ENCODE measurements at places on chromosomes 12 and 14.

- no peak for DNase-seq
Observed at GRCh38 chr12:30925607-30926242, 823 bp upstream of the TSPAN11 start.

DNA sequence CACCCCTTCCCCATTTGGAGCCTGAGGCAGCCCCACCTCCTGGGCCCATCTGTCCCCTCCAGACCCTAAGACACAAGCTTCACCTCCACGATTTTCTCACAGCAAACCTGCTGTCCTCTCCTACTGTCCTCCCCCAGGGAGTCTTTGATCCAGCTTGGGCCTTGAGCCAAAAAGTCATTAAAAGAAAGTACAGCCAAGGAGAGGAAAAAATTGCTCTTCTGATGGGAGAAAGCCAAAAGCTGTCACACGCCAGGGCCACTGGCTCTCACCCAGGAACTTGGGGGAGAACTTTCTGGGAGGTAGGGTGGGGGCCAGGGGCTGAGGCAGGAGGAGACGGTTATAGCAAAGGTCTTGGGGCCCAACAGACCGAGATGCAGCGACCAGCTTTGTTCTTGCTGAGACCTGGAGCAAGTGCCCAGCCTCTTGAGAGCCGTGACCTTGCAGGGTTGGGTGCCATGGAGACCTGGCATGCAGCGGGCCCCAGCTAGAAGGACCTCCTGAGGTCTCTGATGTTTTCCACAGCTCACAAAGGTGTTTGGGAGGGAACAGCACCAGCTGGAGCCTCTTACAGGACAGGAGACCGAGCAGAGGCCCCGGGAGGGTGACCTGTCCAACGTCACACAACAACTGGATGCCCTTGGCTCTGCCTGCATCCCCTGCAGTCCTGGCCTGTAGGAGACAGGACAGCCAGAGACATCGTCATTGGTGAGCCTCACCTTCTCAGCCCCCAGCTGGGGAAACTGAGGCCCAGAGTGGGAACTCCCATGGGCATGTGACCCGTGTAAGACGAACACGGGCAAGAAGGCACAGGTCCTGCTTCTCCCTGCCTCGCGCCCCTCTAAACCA, 124.5 kb downstream of the CALM1 start:
- DNase-seq: no peak

DNA sequence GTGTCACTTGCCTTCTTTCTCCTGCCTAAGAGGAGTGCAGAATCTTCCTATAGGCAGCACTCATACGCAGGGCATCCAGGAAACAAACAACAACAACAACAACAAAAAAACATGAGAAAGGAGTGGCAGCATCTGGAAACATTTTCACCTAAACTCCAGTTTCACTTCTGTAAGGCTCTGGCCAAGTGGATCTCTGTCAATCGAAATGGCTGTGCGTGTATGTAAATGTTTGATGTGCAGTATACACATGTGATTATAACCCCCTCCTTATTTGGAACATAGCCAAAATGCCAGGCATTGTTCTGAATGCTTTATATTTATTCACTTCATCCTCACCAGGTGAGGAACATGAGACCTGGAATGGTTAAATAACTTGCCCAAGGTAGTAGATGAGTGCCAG, 76.8 kb downstream of the COX16 start:
- DNase-seq: peak; percentile 48

DNA sequence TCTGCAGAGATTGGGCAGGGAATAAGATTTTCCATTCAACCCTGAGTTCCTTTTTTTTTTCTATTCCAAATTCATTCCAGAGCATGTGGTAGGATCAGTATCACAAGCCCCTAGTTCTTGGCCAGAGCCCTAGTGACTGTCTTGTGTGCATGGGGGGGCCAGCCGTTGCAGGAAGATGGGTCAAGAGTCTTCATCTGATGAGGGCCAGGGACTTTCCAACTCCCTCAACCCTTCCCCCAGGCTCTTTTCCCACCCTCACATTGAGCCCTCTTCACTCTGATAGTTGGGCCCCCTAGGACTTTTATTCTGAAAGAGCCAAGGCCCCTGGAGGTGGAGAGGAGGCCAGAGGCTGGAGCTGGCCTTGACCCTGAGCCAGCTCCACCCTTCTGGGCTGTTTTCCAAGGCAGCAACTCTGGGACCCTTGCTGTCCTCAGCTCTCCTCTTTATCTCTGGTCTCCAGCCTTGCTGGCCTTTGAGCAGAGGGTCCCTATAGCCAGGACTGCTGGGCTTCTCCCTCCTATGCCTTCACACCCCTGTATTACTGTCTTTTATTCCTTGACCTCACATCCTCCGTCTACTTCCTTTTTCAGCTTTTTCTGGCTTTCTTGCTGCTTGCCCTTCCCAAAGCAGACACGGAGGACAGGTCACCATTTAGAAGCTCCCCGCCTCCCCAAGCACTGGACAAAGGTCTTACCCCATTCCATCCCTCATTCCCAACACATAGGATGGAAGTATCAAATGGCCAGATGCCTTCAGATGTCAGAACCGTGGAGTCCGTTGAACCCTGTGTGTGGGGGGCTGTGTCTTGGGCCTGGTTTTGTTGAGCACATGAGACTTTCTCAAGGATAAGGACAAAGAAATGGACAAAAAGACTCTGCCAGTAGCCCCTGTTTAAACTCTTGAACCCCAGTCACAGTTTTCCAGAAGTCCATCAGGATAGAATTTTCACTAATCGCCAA, 5.6 kb downstream of the RBP5 start:
- DNase-seq: no peak

GRCh38 chr12:89923091-89923490, 214.5 kb upstream of the ATP2B1 start:
- no peak for DNase-seq

GRCh38 chr14:26500028-26500427, 97.8 kb downstream of the NOVA1 start:
- DNase-seq: no peak

GRCh38 chr12:130990034-130990433, 36.3 kb downstream of the ADGRD1 start:
- no peak for DNase-seq

- no peak for DNase-seq
Observed at GRCh38 chr14:75732888-75733287, 71.8 kb downstream of the TTLL5 start.

DNA sequence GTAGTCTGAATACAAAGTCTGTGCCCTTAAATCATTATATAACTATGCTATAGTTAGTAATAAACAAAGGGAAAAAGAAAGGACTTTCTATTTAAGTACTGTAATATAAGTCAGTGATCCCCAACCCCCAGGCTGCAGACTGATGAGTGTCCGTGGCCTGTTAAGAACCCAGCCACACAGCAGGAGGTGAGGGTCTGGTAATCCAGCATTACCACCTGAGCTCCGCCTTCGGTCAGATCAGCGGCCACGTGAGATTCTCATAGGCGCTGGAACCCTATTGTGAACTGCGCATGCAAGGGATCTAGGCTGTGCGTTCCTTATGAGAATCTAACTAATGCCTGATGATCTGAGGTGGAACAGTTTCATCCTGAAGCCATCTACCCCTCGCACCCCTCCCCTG, 15.7 kb downstream of the NFYB start:
- no peak for DNase-seq

GRCh38 chr14:20376071-20376588, 32.7 kb downstream of the PARP2 start:
- DNase-seq: no peak

DNA sequence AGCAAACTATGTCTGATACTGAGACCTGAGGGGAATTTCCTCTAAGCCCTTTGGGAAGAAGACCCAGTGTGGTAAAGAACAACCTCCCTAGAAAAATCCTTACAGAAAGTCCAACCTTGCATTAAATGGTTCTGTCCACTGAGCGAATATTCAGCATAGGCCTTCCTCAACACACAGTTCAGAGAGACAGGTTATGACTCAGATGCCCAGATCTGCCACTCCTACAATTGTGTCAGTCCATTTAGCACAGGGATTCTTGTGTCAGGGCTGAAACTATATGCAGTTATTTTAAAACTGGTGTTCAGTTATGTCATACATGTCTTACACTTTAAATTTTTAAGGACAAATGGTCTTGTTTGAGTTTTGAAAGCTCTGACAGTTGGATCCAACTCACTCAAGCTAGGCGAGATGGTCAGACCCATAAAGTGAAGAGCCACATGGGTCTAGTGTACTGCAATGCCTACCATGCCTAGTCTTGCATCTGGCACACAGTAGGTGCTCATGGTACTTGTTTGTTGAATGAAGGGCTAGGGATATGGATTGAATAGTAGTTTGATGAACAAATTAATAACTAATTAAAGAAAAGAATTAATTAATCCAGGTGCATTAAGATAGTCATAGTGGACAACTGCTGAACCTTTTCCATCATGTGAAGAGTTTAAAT, 207.5 kb upstream of the PWP1 start:
- no peak for DNase-seq

DNA sequence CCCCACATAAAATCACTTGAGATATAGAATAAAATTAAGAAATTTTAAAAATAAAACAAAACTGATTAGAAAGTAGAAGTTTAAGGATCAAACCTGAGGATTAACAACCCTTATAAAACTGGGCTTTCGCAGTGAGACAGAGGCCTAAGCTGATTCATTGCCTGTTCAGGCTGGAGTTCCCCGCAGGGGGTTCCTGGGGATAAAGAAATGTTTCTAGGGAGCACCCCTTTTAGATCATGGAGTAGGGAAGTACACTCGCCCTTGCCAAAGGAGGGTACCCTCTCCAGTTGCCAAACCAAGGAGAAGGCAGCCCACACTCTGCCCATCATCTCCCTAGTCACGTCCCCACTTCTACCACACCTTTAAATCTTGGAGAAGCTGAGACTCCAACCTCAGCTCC, 6.8 kb downstream of the GLIPR1 start:
- no peak for DNase-seq

- no peak for DNase-seq
Observed at GRCh38 chr12:29148911-29149690, at the start of gene FAR2. Gene FAR2, plus strand, starts transcription at chr12:29149278. Its CDS starts 121,172 bp downstream, at chr12:29270450.

DNA sequence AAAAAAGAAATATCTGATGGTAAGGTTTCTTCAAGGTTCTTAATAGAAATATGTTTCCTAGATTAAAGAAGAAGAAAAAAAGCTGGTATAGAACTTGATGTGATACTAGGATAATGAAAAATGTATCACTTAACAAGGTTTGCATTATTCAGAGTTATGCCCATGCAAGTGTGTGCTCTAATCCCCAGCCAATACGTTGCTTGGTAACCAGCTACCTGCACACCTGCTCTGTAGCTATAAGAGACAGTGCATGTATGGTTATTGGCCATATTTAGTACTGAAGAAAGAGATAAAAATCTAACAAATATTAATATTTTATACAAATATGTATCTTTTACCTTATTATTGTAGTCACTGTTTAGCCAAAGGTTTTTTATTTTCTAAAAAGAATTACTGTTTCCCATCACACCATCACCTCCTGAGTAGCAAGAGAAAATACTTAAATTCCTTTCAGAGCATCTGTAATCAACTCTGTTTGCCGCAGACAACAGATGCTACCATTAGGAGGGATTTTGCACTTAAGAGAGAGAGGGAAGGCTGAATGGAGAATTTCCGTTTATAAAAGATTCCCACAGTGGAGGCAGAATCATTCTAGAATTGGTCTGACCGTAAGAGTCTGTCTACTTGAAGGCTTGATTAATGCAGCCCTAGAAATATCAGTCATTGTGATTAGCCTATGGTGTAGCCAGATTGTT, 115.6 kb downstream of the NEDD1 start:
- no peak for DNase-seq

GRCh38 chr14:92596331-92596907, 82.8 kb downstream of the RIN3 start:
- no peak for DNase-seq

DNA sequence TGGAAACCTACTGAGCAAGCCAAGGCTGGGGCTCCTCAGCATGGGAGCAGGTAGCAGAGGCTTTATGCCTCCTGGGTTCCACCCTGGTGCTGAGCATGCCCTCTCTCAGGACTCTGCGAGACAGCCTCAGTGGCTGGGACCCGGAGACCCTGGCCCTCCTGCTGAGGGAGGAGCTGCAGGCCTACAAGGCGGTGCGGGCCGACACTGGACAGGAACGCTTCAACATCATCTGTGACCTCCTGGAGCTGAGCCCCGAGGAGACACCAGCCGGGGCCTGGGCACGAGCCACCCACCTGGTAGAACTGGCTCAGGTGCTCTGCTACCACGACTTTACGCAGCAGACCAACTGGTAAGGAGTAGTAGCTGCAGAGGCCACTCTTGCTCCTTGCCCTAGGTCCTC, 8.4 kb downstream of the ESPL1 start:
- DNase-seq: no peak

DNA sequence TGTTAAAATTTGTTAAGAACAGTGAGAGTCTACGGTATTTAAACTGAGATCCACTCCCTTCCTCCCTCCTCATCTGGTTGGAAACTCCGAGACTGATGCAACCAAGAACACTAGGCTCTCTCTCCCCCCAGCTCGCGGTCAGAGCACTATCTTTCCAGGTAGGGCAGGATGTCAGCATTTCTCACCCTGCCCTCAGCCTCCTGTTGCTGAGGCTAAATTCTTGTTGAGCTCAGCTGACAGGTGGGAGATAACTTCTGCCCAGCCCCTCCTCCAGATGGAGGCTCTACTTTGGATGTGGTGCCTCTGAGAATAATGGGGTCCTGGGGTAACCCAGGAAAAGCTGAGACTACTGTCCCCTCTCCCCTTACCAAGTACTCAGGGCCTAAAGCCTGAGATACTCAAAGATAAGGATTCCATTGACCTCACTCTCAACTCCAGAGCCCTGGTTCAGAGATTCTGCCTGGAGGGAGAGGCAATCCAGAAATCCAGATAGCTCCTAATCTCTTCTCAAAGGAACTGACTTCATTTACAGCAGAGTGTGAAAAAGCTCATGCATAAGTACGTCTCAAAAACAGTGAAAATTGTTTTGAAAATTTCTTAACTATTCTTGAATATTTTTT, 110.1 kb downstream of the EML5 start:
- DNase-seq: no peak

GRCh38 chr12:103884316-103884715, 43.3 kb upstream of the NT5DC3 start:
- peak; percentile 11 for DNase-seq

DNA sequence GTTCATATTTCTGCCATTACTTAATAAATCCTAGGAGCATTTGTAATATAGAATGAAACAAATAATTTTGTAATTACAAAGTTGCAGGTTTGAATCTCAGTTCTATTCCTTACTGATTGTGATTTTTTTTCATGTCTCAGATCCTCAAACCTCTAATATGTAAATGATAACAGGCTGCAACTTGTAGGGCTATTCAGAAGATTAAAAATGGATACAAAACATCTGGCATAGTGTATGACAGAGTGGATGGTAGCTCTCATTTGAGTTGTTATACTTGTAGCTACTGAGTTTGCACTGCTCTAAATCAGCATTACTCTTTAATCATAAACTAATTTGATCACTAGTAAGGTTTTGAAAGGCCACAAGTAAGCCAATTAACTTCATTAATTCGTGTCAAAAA, 406.3 kb upstream of the MGAT4C start:
- no peak for DNase-seq

GRCh38 chr12:91561301-91561957, 378.8 kb upstream of the DCN start:
- no peak for DNase-seq

Measured in NCI-H1417 treated with DMSO at 0.1 percent for 48 hours (cell line).